ENCODE measurements at places on chromosomes 6 and 20.

DNA sequence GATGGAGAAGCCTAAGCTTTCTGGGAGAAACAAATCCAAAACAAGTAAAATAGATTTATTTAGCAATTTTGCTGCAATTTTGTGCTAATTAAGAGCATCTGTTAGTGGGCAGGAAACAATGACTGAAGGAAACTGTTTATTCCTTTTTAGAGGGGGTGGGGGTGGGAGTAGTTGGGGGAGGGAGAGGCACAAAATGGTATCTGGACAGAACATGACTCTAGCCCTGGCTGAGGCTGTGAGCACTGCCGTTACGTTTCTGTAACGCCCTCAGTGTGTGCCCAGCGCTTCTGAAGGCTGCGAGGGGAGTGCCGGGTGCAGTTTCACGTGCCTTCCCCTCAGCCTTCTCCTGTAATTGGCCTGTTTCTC is 28.8 kb downstream of the METTL24 start:
- no peak for DNase-seq

GRCh38 chr6:118485601-118486550 is 62.2 kb upstream of the PLN start:
- DNase-seq = no peak

GRCh38 chr20:47231382-47232039 is 125.0 kb downstream of the ZMYND8 start:
- no peak for DNase-seq

DNA sequence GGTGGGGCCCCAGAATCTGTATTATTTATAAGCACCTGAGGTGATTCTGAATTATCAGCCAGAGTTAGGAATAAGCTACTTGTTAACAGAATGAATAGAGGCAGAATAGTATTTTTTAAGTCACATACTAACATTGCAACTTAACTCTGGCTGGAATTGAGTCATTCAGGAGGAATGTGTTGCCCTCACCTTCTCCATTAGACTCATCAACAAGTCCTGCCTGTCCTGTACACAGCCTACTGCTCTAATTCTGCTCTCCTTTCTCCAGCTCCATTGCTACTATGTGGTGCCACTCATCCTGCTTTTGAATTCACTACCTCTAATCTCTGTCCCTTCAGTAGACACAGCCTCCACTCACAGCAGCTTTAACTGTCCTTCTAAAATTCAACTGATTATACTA is 669.4 kb downstream of the DHX35 start:
- DNase-seq = peak; percentile 40

- DNase-seq = no peak
Observed at GRCh38 chr6:148934539-148934938, 187.7 kb downstream of the UST start.

DNA sequence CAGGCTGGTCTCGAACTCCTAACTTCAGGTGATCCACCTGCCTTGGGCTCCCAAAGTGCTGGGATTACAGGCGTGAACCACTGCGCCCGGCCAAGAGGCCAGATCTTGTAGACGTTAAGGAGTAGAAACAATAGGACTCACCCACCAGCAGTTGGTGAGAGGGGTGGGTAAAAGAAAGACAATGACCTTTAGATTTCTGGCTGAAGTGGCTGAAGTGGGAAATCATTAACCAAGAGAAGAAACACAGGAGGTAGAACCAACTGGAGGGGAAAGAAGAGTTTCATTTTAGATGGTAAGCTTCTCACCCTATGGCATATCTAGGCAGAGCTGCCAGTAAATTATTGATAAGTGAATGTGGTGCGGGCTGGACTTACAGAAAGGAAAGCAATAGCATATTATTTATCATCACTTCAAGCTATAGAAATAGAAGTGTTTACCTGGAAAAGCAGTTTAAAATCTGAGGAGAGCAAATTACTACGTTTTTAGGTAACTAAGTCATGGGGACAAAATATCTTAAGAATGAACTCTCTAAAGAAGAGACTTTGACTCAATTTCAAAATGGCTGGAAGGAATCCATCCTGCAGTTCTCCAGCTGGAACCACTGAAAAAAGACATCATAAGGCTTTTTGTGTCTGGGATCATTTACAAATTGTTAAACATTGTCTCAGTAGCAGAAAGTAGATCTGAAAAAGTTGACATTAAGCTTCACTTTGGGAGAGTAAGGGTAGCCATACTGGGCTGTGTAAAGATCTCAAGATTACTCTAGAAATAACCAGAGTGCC is 109.6 kb downstream of the ALDH8A1 start:
- no peak for DNase-seq

DNA sequence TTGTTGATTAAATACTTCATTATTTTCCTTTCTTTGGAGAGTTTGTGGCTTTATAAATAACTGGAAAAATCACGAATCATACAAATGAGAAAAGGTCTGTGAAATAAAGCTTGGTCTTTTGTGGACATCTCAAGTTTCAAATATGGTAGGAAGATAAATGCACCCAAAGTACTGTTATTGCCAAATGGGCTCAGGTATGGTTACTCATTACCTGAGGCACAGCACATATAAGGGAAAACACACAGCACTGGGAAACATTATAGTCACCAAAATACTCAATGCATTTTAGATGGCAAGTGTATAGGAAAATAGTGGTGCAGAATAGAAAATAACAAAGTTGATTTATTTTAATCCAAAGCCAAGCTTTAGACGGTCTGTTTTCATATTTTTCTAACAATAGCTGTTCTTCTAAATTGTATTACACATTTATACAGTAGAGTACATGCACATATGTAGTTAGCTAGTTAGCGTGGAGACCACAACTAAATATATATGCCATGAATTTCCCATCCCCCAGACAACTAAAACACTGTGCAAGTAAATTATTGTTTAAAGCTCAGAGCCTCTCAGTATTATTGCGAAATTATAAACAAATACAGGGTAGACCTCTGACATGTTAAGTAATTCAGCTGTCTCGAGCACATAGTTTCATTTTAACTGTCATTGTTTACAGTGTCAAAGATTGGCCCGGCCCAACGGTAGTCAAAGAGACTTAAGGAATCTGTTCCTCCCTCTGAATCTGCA is 336.0 kb downstream of the SYNE1 start:
- DNase-seq = no peak

GRCh38 chr20:32483351-32484224 is 101.5 kb downstream of the NOL4L start:
- DNase-seq = no peak

DNA sequence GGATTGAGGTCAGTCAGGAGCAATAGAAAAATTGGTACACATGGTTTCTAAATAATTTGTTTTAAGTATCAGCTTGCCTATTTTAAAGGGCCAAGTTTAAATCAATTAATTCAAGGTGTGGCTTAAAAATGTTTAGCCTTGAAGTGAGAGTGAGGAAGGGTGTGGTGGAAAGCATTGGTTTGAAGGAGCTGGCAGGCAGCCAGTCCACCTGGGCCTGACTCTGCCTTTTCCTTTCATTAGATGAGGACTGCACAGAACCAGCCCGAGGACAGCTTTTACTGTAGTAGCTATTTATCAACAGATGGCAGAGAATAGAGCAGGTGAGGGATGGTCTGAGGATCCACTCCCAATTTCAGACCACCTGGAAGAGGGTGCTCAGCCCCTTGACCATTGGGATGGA is 42.4 kb downstream of the DHX35 start:
- DNase-seq = no peak

GRCh38 chr6:89200706-89201215 is 16.4 kb downstream of the GABRR1 start:
- DNase-seq = no peak

DNA sequence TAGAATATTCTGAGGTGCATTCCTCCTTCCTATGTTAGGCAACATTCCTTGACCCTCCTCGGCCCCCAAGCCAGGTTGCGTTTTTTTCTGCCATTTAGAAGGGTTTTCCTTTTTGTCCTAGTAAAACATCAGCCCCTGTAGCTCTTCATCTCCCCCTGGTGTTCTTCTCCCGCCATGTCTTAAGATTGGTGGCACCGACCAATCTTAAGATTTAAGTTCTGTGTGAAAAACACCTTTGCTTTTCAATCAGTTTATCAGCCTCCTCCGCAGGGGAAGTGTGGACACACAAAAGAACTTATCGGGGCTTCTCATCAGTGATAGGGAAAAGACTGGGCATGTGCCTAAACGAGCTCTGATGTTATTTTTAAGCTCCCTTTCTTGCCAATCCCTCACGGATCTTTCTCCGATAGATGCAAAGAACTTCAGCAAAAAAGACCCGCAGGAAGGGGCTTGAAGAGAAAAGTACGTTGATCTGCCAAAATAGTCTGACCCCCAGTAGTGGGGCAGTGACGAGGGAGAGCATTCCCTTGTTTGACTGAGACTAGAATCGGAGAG is 719 bp upstream of the EDN1 start:
- no peak for DNase-seq

- DNase-seq = no peak
Observed at GRCh38 chr6:54533567-54533966, 225.3 kb downstream of the TINAG start.

GRCh38 chr6:137977206-137977605 is 110.1 kb downstream of the TNFAIP3 start:
- DNase-seq = no peak

DNA sequence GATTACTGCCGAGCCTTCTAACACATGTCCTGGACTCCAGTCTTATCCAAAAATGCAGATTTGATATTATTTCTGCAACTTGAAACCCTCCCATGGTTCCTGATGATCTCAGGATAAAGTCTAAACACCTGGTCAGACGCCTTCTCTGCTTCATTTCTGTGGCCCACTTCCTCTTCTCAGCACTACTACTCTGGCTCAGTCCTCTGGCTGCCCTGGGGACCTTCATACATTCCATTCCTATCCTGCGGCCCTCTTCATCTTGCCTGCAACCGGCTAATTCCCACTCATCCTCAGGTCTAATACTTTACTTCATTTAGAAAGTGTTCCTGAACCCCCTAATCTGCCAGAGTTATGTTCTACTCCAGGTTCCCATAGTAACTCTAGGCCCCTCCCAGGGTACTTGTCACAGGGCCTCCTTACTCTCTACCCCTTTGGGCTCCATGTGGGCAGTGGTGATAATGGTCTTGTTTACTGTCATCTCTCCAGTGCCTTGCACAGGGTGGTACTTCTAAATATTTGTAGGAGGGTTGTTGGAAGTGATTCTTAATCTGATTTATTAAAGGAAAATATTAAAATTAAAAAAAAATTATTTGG is 18.9 kb downstream of the MAN1A1 start:
- DNase-seq = no peak

GRCh38 chr6:38527371-38527770 is 112.4 kb downstream of the BTBD9 start:
- no peak for DNase-seq

DNA sequence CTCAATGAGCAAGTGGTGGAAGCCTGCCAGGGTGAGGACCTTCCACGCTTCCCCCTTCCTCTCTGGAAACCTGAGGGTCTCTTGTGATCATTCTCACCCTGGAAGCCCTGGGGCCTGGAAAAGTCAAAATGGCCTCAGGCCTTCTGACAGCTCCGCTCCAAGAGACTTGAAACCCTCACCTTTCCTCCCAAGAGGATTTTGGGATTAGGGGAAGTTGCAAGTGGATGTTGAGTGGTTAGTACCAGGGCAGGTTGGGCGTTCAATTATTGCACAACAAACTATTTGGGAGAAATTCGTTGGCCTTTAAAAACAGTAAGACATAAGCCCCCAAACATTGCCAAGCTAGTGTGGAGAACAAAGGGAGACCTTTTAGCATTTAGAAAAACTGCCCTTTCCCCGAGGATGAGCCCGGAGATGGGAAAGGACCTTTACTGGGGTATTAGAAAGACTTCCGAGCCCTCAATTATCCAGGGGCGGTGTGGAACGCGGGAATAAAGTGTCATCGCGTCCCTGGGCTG is 4.7 kb downstream of the NKX2-2 start:
- DNase-seq = no peak

GRCh38 chr6:128275681-128276080 is 244.7 kb downstream of the PTPRK start:
- no peak for DNase-seq

DNA sequence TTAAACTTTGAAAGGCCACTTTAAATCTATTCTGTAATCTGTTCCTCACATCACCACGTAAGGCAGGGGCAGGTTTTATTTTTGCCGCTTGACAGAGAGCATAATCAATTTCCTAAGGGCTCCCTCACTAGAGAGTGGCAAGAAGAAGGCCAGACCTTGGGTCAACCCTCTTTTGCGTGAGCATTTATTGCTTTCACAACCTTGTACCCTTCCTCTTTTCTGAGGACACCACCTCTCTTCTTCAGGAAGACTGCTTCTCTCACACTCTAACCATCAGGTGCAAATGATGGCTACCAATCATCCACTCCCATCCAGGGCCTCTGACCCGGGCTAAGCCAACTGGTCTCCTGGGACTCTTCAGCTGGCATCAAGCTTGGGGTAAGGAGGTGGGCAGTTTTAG is 25.2 kb upstream of the QKI start:
- DNase-seq = no peak

GRCh38 chr20:44886828-44887227 is 1.3 kb downstream of the YWHAB start:
- no peak for DNase-seq

GRCh38 chr20:12395353-12395752 is 477.7 kb downstream of the BTBD3 start:
- DNase-seq = no peak

- DNase-seq = no peak
Observed at GRCh38 chr6:127201321-127201720, 65.3 kb upstream of the RNF146 start.

- DNase-seq = no peak
Observed at GRCh38 chr6:52418606-52419005, 1.5 kb upstream of the EFHC1 start.

DNA sequence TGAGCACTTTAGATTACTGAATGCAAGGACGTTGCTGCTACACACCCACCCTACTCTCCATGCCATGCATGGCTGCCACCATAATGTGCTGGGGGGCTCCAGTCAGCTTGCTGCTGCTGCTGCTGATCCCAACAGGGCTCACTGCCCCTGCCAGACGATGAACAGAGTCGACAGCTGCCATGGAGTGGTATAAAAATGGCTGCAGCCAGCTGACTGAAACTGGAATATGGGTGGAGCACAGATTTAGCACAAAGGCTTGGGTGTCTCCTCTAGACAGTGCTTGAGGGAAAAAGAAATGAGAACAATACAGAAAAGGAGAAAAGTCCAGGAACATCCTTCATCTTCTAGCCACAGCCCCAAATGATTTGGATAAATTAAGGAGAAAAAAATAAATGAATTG is 150.7 kb downstream of the PDSS2 start:
- no peak for DNase-seq

- no peak for DNase-seq
Observed at GRCh38 chr6:144737998-144738397, 452.9 kb downstream of the UTRN start.

- DNase-seq = no peak
Observed at GRCh38 chr6:39880594-39880993, 53.7 kb downstream of the MOCS1 start.

GRCh38 chr20:18858816-18859215 is 45.2 kb downstream of the SCP2D1 start:
- no peak for DNase-seq
